ENCODE measurements at places on chromosomes 4 and X.

DNA sequence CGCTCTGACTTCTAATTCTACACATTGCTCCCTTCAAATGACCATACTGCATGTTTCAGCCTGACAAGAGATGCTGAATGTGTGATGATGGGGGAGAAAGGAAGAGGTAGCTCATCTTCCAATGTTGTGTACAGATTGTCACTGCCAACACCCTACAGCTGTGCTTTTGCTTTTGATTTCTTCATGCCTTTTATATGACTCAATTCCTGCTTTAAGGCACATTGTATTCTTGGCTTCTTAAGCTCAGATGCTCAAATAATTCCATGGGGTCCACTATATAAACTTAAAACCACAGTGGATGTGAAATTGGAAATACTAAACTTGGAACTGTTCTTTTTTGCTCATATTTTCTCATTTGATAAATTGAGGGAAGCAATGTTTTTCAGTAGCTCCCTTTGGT, 183.2 kb upstream of the WDFY3 start:
- DNase-seq: no peak

DNA sequence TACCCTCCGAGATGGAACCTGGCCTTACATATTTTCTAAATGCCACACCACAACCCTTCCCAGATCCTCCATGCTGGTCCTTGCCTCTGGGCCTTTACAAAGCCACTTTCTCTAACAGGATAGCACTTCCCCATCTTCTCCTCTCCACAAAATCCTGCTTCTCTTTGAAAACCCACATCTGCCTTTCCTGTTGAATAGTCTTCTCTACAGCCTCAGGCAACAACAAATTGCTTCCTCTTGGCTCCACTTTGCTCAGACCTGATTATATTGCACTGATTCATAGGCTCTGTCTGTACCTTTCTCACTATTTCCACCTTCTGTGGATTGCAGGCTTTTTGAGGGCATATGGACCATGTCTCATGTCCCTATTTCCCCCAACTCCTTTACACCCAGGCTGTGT, 203.7 kb upstream of the MBNL3 start:
- DNase-seq: no peak

DNA sequence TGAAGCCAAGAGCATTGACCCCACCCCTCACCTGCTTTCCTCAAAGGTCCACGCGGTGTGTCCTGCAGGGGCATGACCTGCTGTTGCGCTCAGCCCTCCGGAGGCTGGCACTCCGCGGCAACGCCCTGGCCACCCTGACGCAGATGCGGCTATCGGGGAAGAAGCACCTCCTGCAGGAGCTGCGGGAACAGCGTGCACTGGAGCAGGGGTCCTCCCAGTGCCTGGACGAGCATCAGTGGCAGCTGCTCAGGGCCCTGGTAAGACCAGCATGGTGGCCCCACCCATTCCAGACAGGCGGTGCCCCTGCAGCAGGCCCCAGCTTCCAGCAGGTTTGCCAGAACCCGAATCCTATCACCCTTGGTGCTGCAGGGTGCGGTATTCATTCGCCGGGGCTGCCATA, 86.0 kb downstream of the EVC start:
- no peak for DNase-seq

DNA sequence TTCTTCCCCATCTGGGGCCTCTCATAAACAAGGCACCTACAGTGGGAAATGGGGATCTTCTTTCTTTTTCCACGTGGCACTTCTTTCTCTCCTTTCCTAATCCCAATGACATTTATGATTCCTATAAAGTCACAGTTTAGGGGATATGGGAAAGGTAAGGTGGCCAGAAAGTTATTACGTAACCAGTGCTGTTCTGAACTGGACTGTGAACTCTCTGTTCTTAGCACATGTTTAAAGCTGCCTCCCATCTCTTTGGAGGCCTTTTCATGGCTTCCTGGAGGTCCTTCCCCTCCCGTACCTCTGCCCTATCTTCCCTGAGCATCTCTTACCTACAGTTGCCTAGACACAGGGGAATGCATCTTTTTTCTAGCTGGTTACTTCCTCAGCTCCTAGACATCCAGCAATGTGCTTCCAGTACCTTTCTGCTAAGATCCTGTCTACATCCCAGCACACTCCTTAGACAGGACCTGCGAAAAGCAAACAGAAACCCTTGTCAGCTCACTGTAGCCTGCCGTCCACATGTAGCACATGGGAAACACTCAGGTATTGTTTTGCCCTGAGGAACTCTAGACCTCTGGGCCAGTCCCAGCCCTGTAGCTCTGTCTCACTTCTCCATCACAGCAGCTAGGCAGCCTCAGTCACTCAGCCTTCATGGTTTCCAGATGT, 195.4 kb downstream of the NWD2 start:
- no peak for DNase-seq

DNA sequence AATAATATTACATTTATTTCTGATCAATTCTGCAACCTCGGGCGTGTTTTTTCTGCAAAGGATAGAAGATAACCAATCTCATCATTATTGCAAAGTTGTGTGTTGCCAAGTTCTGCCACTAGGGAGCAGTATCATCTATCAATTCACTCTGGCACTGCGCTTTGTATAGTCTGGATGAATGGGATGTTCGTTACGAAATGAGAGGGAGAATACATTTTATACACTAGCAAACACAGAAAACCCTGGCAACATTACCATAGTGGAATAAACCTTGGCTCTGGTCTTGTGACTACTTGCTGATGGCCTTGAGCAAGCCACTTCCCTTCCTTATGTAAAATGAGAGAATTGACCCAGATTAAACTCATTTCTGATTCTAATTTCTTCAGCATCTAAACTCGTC, 97.5 kb upstream of the ZNF518B start:
- peak; percentile 89 for DNase-seq

- no peak for DNase-seq
Measured at GRCh38 chr4:40573593-40574311, 55.9 kb downstream of the RBM47 start.

DNA sequence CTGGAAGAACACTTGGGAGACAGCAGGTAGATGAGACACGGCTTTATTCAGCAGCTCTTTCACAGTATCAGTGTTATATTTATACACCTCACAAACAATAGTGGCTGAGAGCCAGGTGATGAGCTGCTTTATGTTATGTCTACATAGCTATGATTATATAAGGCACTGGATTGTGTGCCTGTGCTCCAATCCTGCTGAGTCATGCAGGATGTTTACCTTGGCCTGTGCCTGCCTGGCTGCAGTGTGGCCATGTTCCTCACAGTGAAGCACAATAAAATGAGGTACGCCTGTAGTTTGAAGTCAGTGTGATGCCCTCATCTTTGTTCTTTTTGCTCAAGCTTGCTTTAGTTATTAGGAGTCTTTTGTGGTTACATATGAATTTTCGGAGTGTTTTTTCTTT, 31.3 kb downstream of the CXCL13 start:
- no peak for DNase-seq

DNA sequence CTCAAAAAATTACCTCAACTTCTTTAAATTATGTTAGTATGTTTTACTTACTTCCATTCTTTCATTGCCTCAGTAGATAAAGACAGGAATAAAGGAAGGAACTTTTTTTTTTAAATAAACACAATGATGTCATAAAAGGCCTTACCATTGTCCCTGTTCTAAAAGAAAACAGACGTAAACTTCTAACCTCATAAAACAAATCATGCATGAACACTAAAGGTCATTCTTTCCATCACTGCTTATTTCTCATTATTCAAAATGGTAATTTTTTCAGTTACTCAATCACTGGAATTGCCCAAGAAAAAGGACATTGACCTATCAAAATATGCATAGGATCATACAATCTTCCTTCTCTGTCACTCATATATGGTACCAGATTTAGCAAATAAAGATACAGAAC, 32.2 kb upstream of the ARMCX2 start:
- DNase-seq: no peak

DNA sequence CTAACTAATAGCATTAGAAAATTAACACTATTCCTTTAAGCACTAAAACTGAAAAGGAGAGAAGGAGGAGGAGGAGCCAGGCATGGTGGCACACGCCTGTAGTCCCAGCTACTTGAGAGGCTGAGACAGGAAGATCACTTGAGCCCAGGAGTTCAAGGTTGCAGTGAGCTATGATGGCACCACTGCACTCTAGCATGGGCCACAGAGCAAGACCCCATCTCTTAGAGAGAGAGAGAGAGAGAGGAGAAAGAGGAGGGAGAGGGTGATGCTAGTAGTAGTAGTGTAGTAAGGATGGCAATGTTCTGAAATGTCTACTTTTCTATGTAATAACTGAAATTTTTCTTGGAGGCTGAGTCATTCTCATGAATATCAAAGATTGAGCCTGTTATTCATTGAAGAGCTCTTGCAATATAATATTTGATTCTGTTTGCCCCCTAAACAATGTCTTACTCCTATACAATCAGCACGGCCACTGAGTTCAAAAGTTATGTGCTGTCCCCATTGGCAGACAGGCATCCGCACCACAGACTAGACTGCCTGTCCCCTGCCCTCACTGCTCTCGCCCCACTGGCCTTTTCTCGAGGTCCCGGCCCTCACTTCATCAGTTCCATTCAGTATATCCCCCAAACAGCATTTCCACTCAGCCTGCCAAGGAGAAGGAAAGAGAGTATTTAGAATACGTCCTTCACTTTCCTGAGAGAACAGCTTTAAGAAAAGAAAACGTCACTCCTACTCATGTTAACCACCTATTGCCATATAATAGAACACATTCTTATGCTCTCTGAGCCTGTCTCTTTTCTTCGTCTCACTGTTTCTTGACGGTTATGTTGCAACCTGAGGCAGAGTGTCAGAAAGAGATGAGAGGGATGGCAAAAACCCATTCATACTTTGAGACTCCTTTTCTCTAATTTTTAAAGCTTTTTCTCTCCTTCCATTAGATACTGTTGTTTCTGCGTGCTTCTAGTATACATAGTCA, 238.1 kb downstream of the PALLD start:
- DNase-seq: no peak

- no peak for DNase-seq
Measured at GRCh38 chrX:110531873-110532580, 173.4 kb downstream of the RTL9 start.

GRCh38 chrX:4935401-4935800, 1222.0 kb upstream of the PRKX start:
- DNase-seq: no peak

- DNase-seq: peak; percentile 79
Measured at GRCh38 chr4:143337600-143338287, 1.1 kb downstream of the GAB1 start.

GRCh38 chrX:131802836-131803626, 220.1 kb upstream of the STK26 start:
- DNase-seq: no peak

- DNase-seq: no peak
Measured at GRCh38 chr4:146511381-146511780, 10.4 kb downstream of the SLC10A7 start.

DNA sequence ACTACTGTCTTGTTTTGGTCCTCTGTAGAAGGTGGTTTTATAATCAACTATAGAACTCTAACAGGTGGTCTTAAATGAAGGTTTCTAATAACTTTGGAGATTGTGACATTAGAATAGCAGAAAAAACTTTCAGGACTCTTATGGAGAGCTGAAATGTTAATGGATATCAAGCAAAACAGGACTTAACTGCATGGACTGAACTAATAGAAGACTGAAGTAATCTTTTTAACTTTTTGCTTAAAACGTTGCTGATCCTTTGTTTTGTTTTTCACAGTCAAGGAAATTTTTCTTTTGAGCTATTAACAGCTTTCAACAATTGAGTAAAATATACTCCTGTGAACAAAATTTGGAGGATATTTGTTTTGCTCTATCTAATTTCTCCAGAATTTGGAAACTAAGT, 17.2 kb downstream of the NXT2 start:
- no peak for DNase-seq

DNA sequence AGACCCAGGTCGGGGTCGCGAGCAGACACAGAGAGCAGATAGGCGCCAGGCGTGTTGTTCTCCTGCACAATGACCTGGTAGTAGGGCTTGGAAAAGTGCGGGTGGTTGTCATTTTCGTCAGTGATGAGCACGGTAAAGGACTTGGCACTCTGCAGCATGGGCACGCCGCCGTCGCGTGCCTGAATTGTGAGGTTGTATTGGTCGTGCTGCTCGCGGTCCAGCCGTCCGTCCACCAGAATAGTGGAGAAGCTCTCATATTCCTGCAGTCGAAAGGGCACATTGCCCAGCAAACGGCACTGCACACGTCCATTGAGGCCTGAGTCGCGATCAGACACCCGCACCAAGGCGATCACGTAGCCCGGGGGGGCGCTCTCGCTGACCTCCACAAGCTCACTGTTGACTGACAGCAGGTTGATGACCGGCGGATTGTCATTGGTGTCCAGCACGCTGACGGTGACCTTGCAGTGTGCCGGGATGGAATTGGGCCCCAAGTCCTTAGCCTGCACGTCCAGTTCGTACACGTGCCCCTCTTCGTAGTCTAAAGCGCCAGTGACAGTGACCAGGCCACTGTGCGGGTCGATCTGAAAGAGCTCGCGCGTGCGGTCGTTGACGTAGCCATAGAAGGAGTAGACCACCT, 2.8 kb downstream of the PCDH19 start:
- DNase-seq: peak; percentile 58

DNA sequence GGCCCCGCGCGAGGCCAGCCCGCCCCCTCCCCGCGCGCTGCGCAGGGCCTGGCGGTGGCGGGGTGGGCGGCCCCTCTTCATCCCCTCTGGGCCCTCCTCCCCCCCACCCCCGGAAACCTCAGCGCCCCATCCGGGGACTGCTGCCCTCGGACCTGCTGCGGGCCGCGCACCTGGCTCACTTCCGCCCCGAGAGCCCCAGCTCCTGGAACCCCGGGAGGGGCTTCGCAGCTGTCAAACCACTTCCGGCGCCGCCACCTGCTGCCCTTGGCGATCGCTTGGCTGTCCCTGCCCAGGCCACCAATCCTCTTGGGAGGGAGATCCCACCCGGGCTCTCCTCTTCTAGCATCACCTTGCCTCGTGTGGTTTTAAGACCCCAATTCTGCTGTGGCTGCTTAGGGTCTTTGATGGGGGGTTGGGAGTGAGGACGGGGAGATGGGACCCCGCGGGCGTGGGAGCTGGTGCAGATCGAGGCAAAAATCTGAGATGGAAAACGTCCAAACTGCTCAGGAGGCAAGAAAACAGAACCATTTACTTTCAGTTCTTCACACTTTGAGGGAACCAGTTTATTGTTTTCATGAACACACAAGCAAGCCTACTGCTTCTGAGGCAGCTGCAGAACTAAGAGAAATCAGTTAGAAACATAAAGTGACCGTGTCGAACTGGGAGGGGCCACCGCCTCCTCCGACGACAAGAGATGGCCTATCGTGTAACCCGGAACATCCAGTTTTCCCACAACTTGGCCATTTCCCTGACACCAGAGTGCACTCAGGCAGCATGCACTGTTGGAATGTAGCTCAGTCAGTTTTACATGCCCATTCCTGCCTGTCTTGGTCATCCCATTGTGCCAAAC, 754 bp downstream of the MTMR1 start:
- peak; percentile 64 for DNase-seq

GRCh38 chrX:119516157-119516702, 48.0 kb downstream of the SLC25A5 start:
- peak; percentile 78 for DNase-seq

- DNase-seq: no peak
Measured at GRCh38 chr4:14178421-14178820, 550.9 kb upstream of the BOD1L1 start.

DNA sequence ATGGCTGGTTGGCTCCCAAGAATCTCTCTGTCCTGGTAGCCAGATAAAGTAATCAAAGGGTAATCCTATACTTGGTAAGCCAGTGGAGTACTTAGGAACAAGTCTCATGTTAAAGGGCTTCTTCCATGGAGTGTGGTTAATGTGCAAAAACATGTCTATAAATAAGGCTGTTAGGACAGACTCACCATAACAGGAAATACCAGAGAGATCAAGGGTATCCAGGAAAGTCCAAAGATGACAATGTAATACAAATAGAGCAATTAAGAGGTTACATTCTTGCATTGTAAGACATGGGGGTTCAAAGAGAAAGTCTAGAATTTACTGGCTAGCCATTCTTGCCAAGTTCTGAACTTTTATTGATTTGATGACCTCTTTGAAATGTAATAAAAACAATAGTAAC, 61.9 kb upstream of the ZCCHC13 start:
- DNase-seq: no peak
